Caudate nucleus (tissue), 63 donors: ENCODE measurements at places on chromosomes 2 and 18.

DNA sequence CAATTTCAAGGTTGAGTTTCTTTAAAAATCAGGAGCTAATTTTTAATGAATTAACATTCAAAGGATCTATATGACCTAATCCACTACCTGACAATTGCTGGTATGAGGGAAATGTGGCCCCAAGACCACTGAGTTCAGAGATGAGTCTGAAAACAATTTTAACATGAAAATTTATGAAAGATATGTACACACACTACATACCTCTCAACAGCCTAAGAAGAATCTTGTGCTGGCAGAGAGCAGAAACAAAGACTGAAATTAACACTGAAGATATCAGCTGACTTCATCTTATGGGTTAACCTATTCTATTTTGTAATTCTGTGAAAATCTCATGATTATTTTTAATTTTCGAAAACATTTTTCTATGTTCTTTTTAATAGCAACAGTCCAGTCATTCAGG, 1.7 kb downstream of the FAP start:
- no peak for DNase-seq

DNA sequence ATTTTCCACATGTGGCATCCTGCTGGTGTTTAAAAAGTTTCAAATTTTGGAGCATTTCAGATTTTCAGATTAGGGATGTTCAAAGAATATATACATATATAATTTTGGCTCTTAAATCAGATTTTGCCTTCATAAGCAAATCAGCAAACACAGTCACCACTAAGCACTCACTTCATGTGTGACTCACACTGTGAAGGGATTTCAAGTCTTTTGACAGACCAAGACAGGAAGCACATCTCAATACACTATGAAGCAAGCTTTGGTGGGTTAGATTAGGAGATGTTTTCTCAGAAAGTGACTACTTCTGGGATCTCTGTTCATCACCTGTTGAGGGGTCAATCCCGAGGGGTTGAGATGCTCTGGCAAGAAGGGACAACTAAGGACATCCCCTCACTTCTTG, 227.8 kb upstream of the RBBP8 start:
- no peak for DNase-seq

DNA sequence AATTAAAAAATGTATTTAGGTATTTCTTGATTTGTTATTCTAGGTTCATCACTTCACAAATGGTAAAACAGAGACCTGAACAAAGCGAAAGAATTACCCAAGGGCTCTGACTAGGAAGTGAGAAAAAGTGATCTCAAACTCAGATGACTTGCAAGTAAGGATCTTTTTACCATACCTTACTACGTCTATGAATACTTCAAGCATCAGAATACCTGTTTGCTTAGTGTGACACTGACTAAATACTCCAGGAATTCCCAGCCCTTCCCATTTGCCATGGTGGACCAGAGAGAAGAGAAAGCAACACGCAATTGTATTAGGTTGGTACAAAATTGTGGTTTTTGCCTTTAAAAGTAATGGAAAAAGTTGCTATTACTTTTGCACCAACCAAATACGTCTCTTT, 35.8 kb upstream of the FIGN start:
- no peak for DNase-seq

GRCh38 chr2:107592280-107592624, 234.4 kb upstream of the RGPD4 start:
- DNase-seq = no peak

DNA sequence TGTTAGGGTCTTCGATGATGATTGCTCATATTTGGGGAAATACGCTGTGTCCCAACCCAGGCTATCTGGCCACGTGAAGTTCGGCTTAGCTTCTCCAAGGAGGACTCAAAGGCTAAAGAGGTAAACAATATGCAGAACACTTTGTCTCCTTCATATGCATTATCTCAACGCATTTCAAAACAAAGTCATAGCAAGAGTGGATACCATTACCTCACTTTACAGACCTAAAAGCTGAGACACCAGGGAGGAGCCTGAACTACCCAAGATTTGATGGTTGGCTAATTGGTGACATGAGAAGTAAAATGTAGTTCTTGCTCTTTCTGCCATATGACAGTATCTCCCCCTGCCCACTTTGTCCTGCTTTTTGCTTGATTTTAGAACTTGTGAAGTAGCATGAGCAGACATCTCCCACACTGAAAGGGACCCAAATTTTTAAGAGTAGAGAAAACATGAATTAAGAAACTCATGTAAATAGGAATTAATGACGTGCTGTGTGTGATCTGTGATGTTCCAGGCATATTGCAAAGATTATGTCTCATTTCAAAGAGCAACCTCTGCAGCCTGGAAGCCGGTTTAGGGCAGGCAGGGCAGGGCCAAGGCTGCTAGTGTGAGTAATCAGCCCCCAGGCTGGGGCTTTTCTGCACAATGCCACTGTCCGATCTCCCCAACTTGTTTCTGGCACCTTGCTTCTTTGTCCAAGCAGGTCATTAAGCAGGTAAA, 144.5 kb downstream of the BCL11A start:
- DNase-seq = no peak

GRCh38 chr2:207412787-207413310, 116.9 kb upstream of the CREB1 start:
- no peak for DNase-seq

DNA sequence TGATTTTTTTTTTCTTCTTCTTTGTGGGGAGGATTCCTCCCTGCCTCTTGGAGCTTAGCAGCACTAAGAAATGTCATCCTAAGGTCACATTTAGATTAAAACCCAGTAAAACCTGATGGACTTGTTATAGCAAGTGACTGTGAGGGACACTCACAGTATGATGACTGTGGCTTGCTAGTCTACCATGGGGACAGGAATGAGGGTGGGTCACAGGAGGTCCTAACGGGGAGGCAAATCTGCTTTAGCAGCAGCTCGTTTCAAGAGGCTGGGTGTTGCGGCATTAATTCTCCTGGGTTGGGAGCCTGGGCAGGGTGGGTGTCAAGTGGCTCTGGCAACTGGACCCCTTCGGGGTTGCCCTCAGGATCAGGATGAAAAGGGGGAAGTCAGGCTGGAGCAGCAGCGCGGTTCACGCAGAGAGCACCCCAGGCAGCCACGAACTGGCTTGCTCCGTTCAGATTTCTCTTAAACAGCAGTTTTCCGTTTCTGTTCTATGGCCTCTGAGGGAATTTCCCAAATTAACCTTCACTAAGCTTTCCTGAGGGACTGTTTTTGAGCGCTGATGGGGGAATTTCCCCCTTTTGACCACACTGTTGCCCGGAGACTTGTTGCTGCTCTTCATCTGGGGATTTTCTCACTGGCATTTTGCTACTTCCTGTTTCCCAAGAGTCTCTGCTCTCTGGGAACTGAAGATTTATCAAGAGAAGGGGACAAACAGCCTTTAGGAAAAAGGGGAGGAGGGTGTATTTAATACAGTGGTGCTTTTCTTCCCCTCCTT, 59.8 kb upstream of the PELI1 start:
- DNase-seq = no peak

DNA sequence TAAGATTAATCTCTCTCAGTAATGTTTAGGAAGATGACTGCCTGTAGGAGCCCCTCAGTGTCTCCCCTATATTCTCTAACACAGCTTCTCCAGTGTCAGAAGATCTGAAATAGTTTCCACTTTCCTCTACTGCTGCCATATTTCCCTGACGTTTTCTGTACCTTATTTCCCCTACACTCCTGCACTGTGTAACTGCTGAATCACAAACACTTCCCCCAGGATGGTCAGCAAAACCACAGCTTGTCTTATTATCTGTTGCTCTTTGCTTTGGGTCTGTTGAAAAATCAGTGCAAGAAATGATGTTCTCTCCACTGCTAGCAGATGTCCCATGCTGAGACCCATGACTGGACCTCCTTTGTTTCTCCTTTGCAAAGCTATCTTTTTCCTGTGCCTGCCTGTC, 441.7 kb downstream of the EPHA4 start:
- no peak for DNase-seq

DNA sequence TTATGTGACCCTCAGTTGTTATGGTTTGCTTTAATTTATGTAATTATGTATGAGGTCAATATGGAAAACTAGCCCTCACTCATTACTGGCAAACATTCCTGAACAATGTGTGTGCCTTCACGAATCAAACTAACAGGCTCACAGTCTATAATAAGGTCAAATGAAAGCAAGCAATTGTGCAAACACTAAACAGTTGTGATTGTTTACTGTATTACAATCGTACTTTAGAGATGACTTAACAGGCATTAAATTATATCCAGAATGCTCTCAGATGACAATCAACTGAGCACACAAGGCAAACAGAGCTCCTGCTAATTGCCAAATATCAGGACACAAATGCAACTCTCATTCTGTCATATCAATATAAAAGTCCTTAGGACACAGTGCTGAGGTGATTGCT, 29.5 kb downstream of the COL5A2 start:
- DNase-seq = no peak

DNA sequence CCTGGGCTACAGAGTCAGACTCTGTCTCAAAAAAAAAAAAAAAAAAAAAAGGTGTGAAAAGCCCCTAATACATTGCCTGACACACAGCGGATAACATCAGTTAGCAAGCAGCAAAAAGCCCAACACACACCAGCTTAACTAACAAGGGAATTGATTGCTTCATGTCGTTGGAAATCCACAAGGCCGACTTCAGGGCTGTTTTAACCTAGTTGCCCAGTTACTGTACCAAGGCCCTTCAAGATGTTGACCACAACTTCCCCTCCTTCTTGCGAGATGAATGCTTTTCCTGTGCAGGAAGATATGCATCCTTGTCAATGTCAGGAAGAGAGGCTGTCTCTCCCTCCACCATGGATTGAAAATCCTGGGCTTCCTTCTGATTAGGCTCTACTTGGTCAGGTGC, 202.9 kb downstream of the MIB1 start:
- DNase-seq = no peak
